ENCODE measurements at places on chromosomes 2 and 18.

- no peak for DNase-seq
Observed at GRCh38 chr2:241888641-241889040, 19.1 kb downstream of the RTP5 start.

GRCh38 chr18:6509832-6510231 is 95.1 kb upstream of the L3MBTL4 start:
- no peak for DNase-seq

- DNase-seq: no peak
Observed at GRCh38 chr18:58069099-58069498, 25.1 kb downstream of the NEDD4L start.

DNA sequence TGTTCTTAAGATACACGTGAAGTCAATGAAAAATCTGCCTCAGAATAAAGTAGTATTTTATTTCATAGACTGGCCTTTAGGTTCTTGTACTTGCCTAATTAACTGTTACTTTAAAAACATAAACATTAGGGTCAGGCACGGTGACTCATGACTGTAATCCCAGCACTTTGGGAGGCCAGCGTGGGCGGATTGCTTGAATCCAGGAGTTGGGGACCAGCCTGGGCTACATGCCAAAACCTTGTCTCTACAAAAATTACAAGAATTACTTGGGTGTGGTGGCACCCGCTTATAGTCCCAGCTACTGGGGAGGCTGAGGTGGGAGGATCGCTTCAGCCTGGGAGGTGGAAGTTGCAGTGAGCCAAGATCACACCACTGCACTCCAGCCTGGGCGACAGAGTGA is 16.0 kb upstream of the SNORC start:
- DNase-seq: no peak
